Occipital lobe (tissue), 3 donors: ENCODE measurements at places on chromosomes 13 and 19. TPM values are rescaled to one million over a fixed set of nuclear protein-coding genes. Genes with fewer than 3 reads are reported as not detected.

The NLRP7 gene
- total RNA-seq: not detected

The CLIP3 gene
- 27.1 TPM for total RNA-seq

The KIR2DL1 gene
- total RNA-seq: not detected

The DUXA gene
- total RNA-seq: not detected

The OSCAR gene
- total RNA-seq: 0.47 TPM
